ENCODE measurements at places on chromosomes 7 and 10. TPM values are rescaled to one million over a fixed set of nuclear protein-coding genes. Genes with fewer than 3 reads are reported as not detected.

Gene LRRTM3
- not detected for total RNA-seq

Gene PLEKHS1
- 23.6 TPM for total RNA-seq

Gene EIF3A
- 124 TPM for total RNA-seq

Gene SPDYE1
- not detected for total RNA-seq

Gene ATOH7
- not detected for total RNA-seq

Gene PVRIG
- 1.2 TPM for total RNA-seq

Gene CPN1
- total RNA-seq = not detected

Gene SSC4D
- total RNA-seq = not detected

Gene SP4
- 23.0 TPM for total RNA-seq

Gene SFRP5
- total RNA-seq = 0.33 TPM

DNA sequence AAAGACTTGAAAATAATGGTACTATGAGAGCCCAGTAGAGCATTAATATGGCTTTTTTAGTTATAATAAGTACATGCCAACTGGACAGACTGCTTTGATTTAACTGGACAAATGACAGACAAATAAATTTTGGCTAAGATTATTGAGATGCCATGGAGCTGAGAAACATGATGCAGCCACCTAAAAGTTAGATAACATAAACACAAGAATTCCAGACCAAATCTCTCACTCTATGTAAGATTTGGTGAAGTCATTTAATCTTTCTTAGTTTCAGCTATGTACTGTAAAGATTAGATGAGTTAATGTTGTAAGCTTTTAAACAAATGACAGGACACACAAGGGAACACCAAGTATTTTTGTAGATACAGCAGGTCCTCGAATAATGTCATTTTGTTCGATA is 118.2 kb downstream of the CACNA2D1 start:
- H3K36me3 ChIP-seq = no peaks in the 10 kb centered on the region
- H3K27ac ChIP-seq = no peak overlapping the region
- H3K4me3 ChIP-seq = no peak overlapping the region
- no peaks in the 10 kb centered on the region for H3K27me3 ChIP-seq

GRCh38 chr10:98309366-98310355 is 41.7 kb upstream of the LOXL4 start:
- DNase-seq = peak; percentile 65
- H3K4me1 ChIP-seq = no peaks in the 10 kb centered on the region
- no peaks in the 10 kb centered on the region for H3K27me3 ChIP-seq
- peak overlapping the region; percentile 49 for H3K4me3 ChIP-seq
- H3K36me3 ChIP-seq = no peaks in the 10 kb centered on the region
- H3K27ac ChIP-seq = peak overlapping the region; percentile 68

DNA sequence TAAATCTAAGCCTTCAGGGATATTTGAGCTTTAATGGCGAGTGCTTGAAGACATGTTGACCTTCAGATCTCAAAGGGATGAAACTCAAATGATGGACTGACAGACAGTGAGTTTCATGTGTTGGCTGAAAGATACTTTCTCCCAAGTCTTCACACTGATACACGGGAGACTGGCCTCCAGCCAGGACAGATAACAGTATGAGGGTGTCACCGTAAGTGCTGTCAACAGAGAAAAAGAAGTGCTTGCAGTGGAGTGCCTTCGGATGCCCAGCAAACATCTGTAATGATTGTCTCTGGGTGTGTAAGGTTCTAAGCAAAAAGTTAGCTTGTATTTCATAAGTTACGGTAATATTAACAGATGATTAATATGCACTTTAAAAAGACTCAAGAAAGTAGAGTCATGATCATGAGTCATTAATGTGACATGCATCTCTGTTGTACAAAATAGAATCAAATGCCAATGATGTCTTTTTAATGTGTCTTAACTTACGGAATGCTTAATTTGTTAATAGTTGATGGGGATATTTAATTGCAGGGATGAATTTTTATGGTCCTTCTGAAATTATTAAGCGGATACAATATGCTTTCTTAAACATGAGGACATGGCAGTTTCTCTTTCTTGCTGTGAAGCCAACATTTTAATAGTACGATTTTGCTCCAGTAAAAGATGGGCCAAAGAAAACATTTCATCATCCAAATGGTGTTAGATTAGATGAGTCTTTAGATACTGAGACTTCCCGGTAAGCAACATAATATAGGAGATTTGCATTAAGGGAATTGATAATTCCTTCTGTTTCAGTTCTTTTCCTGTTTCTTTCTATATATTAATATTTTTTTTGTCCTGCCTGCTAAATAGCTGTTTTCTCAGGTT is 292.5 kb downstream of the GALNT17 start:
- H3K27me3 ChIP-seq = no peaks in the 10 kb centered on the region
- no peak overlapping the region for H3K4me3 ChIP-seq
- H3K4me1 ChIP-seq = no peaks in the 10 kb centered on the region
- DNase-seq = no peak

DNA sequence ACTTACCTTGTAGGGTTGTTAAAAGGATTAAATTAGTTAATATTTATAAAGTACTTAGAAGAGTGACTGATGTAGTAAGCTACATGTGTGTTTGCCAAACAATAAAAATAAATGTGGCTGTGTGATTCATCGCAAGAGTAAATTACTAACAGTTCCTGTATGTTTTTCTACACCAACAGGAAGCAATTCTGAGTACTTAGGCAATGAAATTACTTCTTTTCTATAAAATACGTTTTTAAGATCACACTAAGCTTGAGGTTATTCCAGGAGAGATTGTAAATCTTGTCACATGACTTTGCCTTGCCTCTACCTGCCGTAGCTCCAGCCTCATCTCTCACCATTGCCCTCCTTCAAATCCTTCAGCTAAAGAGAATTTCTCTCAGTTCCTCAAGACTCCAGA is 18.1 kb upstream of the GSTK1 start:
- peaks cover 4% of the 10 kb centered on the region for H3K4me1 ChIP-seq
- H3K27ac ChIP-seq = no peak overlapping the region
- no peak for DNase-seq
- no peaks in the 10 kb centered on the region for H3K27me3 ChIP-seq
- H3K4me3 ChIP-seq = no peak overlapping the region
- H3K36me3 ChIP-seq = no peaks in the 10 kb centered on the region

DNA sequence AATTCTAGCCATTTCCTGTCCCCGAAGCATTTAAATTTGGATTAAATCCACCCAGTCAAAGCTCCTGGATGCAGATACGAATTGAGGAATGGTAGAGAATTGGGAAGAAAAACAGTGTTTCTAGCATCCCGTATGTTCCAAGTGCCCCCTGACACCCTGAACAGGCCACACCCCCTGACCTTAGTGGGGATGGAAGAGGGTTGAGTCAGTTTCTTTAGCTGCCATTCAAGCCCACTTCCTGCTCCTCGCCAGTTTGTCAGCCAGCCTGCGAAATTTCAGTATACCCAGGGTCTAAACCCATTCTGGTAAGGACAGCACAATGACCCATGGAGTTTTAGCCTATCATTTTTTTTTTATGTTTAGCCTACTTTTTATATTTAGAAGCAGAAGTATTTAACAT is 101.1 kb downstream of the PKD1L1 start:
- no peaks in the 10 kb centered on the region for H3K36me3 ChIP-seq
- no peaks in the 10 kb centered on the region for H3K27me3 ChIP-seq
- no peak overlapping the region for H3K27ac ChIP-seq
- H3K4me1 ChIP-seq = no peaks in the 10 kb centered on the region
- DNase-seq = no peak

GRCh38 chr10:4102802-4103344 is 317.9 kb upstream of the KLF6 start:
- no peak for DNase-seq
- H3K27ac ChIP-seq = no peak overlapping the region
- no peaks in the 10 kb centered on the region for H3K4me1 ChIP-seq
- no peaks in the 10 kb centered on the region for H3K27me3 ChIP-seq
- H3K4me3 ChIP-seq = no peak overlapping the region

- H3K4me3 ChIP-seq = no peak overlapping the region
- no peaks in the 10 kb centered on the region for H3K27me3 ChIP-seq
- DNase-seq = no peak
- H3K4me1 ChIP-seq = no peaks in the 10 kb centered on the region
Observed at GRCh38 chr7:49643321-49643720, 130.1 kb upstream of the VWC2 start.

GRCh38 chr7:35993676-35994606 is 159.1 kb upstream of the EEPD1 start:
- no peaks in the 10 kb centered on the region for H3K36me3 ChIP-seq
- H3K4me3 ChIP-seq = no peak overlapping the region

- H3K27me3 ChIP-seq = no peaks in the 10 kb centered on the region
- DNase-seq = no peak
Observed at GRCh38 chr7:42700406-42701327, 211.2 kb downstream of the C7orf25 start.

DNA sequence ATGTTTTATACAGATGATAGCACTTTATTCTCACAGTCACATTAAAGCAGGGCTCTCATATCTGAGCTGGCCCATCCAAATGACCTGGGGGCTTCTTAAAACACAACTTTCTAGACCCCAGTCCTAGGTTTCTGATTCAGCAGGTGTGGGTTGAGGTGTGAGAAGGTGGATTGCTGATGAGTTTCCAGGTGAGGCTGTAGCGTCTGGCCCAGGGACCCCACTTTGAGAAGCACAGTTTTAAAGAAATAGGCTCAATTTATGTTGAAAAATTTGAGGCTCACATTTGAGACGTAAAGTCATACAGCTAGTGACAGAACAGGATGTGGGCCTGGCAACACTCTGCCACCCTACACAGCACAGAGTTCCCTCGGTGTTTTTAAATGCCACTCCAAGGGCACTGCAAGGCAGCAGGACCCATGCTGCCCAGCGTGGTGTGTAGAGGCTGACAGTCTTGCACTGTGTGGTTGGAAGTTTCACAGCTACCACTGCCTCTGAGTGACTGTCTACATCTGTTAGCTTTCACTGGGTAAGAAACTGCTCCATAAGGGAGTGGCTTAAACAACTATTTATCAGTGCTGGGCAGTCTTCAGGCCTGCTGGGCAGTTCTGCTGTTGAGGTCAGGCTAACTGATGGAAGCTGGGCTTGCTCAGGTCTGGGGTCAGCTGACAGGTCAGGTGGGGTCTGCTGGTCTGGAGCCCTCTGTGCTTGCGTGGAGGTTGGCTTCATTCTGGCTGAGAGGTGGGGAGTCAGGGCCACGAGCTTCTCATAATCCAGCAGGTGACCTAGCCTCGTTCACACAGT is 319.7 kb downstream of the CXCL12 start:
- no peaks in the 10 kb centered on the region for H3K36me3 ChIP-seq
- no peak overlapping the region for H3K4me3 ChIP-seq
- no peak for DNase-seq
- H3K4me1 ChIP-seq = no peaks in the 10 kb centered on the region
- H3K27me3 ChIP-seq = no peaks in the 10 kb centered on the region

GRCh38 chr7:144118341-144118740 is 4.6 kb upstream of the OR2A14 start:
- H3K36me3 ChIP-seq = no peaks in the 10 kb centered on the region
- no peaks in the 10 kb centered on the region for H3K4me1 ChIP-seq
- H3K27ac ChIP-seq = no peak overlapping the region
- H3K27me3 ChIP-seq = no peaks in the 10 kb centered on the region

GRCh38 chr7:40851001-40851400 is 716.2 kb downstream of the SUGCT start:
- no peak overlapping the region for H3K27ac ChIP-seq
- no peak for DNase-seq
- H3K4me1 ChIP-seq = no peaks in the 10 kb centered on the region
- H3K4me3 ChIP-seq = no peak overlapping the region
- no peaks in the 10 kb centered on the region for H3K27me3 ChIP-seq
- no peaks in the 10 kb centered on the region for H3K36me3 ChIP-seq

DNA sequence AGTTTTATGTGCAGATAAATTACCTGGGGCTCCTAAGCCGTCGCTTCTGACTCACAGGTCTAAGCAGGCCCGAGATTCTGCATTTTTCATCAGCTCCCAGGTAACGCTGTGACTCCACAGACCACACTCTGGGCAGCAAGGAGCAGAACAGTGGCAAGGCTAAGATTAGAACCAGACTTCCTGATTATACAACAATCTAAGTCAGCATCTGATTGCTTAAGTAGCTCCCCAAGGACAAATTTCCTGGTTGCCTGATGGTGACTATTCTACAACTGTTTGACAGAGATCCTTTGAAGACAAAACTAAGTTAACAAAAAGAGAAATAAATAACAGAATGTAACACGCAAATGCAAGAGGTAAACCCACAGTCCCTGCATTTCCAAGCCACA is 69.0 kb downstream of the CREB3L2 start:
- no peaks in the 10 kb centered on the region for H3K36me3 ChIP-seq
- peaks cover 30% of the 10 kb centered on the region for H3K4me1 ChIP-seq
- H3K27me3 ChIP-seq = no peaks in the 10 kb centered on the region
- H3K27ac ChIP-seq = peak overlapping the region; percentile 83

DNA sequence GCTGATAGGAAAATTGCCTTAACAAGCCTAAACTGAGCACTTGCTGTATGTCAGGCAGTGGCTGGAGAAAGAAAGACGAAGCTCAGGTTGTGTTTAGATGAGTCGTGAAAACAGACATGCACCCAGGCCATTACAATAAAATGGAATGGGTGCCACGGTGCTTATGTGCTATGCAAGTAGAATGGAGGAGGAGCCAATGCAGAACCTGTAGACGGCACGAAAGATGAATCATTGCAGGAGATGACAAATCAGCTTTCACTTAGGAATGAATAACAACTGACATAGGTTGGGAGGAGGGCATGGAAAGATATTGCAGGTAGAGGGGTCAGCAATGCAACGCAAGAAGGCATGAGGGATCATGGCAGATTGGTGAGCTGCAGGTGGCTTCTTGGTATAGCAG is 61.2 kb upstream of the ARHGAP21 start:
- H3K4me1 ChIP-seq = no peaks in the 10 kb centered on the region
- H3K27me3 ChIP-seq = no peaks in the 10 kb centered on the region
- H3K4me3 ChIP-seq = no peak overlapping the region
- no peak for DNase-seq
- peak overlapping the region; percentile 19 for H3K27ac ChIP-seq
- no peaks in the 10 kb centered on the region for H3K36me3 ChIP-seq

GRCh38 chr10:45315508-45315907 is at the start of gene OR13A1:
TSS of gene OR13A1 (minus strand) at chr10:45315608. CDS start at chr10:45304422, 11,186 bp downstream.
- H3K4me1 ChIP-seq = no peaks in the 10 kb centered on the region
- H3K4me3 ChIP-seq = no peak within 1 kb of the TSS
- H3K36me3 ChIP-seq = no peaks in the 10 kb centered on the region
- H3K27ac ChIP-seq = no peak within 1 kb of the TSS

GRCh38 chr10:103479135-103479534 is at the start of gene CALHM3:
TSS of gene CALHM3 (minus strand) at chr10:103479240. CDS start at chr10:103479032, 208 bp downstream.
- H3K4me3 ChIP-seq = no peak within 1 kb of the TSS
- H3K36me3 ChIP-seq = no peaks in the 10 kb centered on the region
- no peak for DNase-seq
- no peaks in the 10 kb centered on the region for H3K27me3 ChIP-seq

DNA sequence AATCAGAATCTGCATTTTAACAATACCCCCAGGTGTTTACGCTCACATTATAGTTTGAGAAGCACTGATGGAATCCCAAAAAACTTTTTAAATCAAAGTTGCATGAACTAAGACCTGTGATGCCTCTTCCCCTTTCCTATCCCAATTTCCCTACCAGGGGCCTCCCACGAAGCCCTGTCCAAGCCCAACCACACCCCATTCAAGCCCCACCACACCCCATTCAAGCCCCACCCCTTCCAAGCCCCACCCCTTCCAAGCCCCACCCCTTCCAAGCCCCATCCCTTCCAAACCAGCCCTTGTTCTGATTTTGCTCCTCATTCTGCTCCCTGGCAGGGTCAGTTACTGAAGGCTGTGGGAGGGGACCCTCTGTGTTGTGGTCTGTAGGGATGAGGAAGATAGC is 9.8 kb upstream of the AQP1 start:
- no peak overlapping the region for H3K27ac ChIP-seq
- no peak overlapping the region for H3K4me3 ChIP-seq
- H3K4me1 ChIP-seq = no peaks in the 10 kb centered on the region
- no peaks in the 10 kb centered on the region for H3K27me3 ChIP-seq
- DNase-seq = no peak

GRCh38 chr7:2118056-2118455 is 114.7 kb downstream of the MAD1L1 start:
- no peaks in the 10 kb centered on the region for H3K36me3 ChIP-seq
- no peak overlapping the region for H3K27ac ChIP-seq
- H3K27me3 ChIP-seq = no peaks in the 10 kb centered on the region
- peaks cover 17% of the 10 kb centered on the region for H3K4me1 ChIP-seq

Data from breast epithelium (tissue), 4 donors.